ENCODE measurements at places on chromosomes 2 and 18.
A peak's percentile ranks its signal among the peaks of the same experiment; 100 is the strongest.

GRCh38 chr2:203949228-203949627, 12.7 kb downstream of the ICOS start:
- DNase-seq, result no peak

- no peak for DNase-seq
Measured at GRCh38 chr18:28002841-28003240, 174.1 kb downstream of the CDH2 start.

GRCh38 chr2:192729369-192729768, 534.6 kb upstream of the TMEFF2 start:
- DNase-seq, result no peak

- no peak for DNase-seq
Measured at GRCh38 chr18:23133860-23134779, 1.2 kb upstream of the CABLES1 start.

DNA sequence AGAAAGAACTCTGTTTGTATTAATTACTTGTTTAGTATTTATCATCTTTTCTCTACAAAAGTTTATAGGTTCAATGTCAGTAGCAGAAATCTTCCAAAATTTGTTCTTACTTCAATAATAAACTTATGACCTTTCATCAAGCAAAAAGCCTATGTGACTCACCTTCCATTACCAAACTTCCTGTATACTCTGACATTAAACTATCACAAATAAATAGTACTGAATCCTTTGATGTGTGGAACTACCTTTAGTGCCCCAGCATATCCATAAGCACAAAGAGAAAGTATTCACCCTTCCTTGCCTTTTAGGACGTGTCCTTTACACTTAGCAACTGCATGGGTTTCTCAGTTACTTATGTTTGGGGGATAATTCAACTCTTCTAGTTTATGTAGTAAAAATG, 166.0 kb downstream of the EHBP1 start:
- DNase-seq, result no peak

DNA sequence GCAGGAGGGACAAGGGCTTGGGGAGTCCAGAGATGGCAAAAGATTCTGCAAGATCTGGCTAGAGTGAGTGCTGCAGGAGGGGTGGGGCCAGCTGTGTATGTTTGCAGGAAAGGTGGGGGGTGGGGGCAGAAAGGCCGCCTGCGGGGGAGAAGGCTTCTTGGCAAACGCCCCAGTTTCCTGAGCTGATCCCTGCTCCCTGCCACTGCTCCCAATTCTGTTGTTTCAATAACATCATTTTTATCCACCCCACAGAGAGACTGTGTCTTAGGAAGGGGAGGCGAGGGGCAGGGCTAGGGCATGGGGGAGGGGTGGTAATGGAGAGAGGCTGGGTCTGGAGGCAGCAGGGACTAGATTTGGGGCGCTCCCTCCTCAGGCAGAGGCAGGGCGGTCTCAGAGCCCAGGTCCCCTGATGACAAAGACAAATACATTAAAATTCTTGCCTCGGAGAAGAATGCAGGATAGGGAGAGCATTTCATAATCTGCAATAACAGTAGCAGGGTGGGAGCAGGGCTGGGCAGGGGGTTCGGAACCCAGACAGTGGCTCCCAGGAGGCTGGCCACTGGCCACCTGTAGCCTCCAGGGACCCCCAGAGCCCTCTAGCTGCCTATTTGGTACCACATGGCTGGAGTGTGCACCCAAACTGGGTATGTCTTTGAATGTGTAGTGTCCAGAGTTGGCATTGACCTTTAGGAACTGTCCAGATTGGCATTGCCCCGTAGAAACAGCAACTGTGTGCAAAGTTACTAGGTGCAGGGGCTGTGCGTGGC, 2.1 kb upstream of the WNT6 start:
- no peak for DNase-seq

DNA sequence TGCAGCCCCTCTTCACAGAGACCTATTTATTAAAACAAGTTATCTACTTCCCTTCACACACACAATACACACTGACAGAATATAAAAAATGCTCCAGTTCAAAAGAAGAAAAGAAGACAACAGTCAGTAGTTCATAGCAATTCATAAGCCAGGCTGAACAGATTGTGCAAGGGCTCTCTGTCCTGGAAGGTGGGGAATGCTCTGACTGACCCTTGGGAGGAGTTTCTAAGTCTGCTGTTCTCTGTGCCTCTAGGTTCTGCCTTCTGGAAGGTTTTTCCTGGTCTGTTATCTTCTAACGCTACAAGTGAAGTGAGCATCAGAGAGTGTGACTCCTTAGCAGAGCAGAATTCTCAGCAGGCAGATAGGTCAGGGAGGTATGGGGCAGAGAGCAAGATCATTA, 35.7 kb downstream of the SP3 start:
- no peak for DNase-seq

DNA sequence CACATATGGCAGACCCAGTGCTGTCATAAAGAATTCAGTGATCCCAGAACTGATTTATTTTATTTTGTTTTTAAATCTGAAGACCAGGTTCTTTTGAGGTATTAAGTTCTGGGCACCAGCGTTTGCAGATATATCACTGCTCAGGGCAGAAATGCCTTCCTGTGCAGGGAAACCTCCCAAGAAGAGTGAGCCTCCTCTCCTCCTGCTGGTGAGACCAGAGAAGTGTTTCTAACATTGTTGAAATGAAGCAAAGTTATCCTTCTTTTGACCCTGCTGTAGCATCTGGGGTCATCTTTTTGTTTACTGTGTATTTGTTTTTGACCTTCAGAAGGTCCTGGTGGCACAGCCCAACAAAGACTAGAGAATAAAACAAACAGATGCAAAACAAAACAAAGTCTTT, 94.0 kb downstream of the AQP4 start:
- no peak for DNase-seq

- DNase-seq, result no peak
Measured at GRCh38 chr2:29449499-29449898, 334.3 kb downstream of the CLIP4 start.

DNA sequence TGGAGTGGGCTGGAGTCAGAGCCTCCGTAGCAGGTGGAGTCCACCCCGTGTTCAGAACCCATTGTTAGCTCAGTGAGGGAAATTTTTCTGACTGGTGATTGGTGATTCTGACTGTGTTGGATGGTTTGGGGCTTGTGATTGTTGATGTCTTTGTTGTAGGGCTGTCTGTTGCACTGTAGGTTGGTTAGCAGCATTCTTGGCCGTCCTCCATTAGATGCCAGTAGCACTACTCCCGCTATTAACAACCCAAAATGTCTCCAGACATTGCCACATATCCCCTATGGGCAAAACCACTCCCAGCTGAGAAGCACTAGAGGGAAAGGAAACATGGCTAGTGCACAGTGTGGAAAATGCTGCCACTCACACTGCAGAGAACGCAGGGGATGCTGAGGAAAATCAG, 51.7 kb downstream of the ARMC9 start:
- DNase-seq, result no peak

DNA sequence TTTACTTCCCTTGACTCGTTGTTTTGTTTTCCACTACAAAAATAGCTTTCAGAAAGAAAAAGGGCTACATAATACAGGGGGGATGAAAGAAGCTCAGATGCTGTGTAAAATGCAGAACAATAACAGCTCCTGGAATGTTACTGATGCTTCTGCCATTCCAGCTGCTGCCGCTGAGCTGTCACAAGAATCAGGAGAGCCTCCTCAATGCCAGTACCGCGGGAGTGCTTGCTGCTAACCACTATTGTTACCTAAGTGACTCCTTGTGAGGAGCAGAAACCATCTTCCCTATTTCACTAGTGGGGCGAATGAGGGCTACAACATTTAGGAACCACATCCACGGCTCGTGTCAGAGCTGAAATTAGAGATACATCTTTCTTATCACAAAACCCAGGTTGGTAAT, 384.8 kb downstream of the GALR1 start:
- DNase-seq, result no peak

DNA sequence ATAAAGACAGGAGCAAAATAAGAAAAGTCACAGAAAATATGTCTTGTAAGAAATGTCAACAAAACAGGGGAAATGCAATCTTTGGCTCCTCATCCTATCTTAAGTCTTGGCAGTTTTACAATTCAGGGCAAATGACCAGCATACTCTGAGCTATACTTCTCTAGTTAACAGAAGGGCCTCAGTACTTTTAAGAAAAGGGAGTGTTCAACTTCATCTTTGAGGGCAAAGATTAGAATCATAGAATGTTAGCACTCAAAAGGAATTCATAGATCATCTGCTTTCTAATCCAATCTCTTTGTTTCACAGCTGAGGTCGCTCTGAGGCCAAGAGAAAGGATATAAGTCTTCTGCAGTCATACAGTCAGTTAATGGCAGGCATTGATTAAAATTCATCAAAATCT, 174.0 kb upstream of the NT5C1B start:
- DNase-seq, result no peak

- no peak for DNase-seq
Measured at GRCh38 chr18:24669502-24669901, 209.1 kb downstream of the HRH4 start.

GRCh38 chr2:133504566-133505505, 63.4 kb downstream of the NCKAP5 start:
- DNase-seq, result no peak

- no peak for DNase-seq
Measured at GRCh38 chr2:118322406-118322805, 234.1 kb downstream of the INSIG2 start.

- DNase-seq, result no peak
Measured at GRCh38 chr2:128665113-128665512, 346.4 kb upstream of the HS6ST1 start.

DNA sequence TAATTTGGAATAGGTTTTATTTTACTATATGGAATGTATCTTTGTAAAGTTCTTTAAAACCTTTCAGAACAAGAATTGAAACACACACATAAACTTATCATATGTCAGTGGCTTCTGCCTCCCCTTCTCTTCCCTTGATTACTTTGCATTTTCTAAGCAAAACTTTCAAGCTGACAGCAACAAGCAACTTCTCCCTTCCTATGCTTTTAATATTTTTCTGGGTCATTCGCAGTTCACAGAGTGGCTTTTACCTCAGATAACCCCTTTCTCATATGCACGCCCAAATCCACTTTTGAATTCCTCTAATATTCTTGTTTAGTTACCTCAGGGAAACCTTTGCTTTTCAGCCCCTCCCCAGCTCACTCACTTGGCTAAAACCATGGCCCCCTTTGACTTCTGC, 36.7 kb upstream of the CDC42EP3 start:
- no peak for DNase-seq

DNA sequence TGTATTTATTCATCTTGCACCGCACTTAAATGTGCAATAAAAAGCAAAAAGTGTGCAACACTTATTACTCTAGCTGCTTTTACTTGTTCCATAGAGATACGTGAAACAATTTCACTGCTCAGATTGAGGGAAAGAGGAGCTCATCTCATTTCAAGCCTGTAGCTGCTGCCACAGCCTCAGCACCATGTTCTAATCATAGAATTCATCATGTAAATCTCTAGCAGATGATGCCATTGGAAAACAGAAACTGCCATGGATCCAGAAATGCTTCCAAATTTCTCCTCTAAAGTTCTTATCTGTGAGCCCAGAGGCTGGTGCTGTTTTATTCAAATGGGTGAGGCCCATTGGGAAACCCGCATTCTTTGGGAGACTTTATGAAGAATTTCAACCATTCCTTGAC, 2.0 kb downstream of the CDC42EP3 start:
- no peak for DNase-seq

DNA sequence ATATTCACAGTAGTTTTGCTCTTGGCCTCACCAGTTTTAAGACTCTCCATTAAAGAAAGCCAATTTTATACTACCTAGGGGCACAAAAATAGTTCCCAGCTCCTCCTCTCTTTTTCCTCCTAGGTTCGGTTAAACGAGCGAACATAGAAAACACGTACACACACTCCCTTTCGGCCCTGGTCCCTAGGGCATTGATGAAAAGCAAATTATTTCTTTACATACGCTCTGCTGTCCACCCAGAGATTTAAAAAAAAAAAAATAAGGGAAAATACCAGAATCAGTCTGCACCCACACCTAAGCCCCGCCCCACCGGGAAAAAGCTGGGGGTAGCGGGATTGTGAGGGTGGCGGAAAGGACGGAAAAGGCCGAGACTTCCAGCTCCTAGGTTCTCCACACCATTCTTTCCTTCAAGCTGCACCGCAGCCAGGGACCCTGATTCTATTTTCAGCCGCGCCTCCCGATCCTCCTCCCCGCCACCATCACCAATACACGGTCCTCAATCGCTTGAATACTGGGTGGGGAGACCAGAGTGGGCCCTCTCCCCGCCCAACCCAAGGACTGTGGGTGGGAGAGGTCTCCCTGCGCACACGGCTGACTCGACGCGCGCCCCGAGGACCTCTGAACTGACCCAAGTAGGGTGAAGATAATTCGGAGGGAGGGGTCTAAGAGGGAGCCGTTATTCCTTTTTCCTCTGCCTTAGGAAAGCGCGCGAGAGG, 769 bp downstream of the ATF2 start:
- DNase-seq, result peak; percentile 2

DNA sequence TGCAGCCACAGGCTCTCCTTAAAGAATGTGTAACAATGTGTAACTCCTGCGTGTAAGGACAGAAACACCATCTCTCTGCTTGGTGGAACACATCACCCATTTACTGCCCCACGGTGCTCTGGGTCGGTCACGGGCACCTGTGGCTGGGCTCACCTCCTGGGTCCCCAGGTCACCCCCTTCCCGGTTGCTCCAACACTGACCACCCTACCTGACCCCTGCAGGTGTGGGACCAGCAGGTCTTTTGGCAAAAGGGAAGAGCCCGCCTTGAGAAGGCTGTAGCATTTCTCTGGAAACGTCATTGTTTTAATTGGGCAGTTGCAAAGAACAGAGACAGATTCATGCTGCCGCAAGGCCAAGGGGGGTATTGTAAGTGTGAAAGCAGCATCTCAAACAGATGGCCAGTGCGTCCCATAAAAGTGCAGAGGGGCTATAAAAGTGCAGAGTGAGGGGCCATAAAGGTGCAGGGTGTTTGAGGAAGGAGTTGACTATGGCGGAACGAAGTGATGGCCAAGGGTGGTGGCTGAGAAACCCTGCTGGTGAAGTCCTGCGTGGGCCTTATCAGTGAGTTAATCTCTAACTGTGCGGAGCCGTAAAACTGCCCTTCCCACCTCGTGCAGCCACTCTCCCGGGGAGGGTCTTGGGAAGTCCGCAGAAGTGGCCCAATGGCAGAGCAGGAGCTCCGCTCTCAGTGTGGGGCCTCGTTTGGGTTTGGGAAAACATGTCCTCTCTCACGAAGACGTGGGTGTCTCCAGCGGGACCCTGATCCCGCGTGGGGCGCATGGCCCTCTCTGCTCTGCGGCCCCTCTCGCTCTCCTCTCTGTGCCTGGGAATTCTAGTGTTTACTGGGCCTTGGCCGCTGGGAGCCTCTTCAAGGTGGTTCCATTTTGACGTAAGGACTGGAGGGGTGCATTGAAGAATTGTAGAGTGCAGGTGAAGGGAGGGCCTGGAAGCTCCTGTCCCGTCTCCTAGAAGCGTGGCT, 13.7 kb upstream of the NEU4 start:
- DNase-seq, result no peak

DNA sequence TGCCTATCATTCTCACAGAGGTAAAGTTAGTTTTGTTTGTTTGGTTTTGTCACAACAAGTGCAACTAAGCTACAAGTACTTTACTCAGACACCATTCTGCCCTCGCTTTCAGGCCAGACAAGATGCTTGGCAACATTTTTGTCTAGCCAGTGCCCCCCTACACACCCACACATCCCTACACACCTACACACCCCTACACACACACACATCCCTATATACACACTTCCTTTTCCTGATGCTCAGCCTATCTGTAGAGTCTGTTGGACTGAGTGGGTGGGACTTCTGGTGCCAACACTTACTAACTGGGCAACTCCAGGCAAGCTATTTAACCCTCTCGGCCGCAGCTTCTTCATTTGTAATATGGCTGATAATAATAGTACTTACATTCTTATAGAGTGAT, 161.4 kb downstream of the ALK start:
- no peak for DNase-seq

GRCh38 chr2:229273006-229273722, 2.1 kb upstream of the PID1 start:
- no peak for DNase-seq

GRCh38 chr2:100980046-100980445, 22.0 kb upstream of the RPL31 start:
- DNase-seq, result no peak
